ENCODE measurements at places on chromosomes 1 and 21. TPM values are rescaled to one million over a fixed set of nuclear protein-coding genes. Genes with fewer than 3 reads are reported as not detected.

DNA sequence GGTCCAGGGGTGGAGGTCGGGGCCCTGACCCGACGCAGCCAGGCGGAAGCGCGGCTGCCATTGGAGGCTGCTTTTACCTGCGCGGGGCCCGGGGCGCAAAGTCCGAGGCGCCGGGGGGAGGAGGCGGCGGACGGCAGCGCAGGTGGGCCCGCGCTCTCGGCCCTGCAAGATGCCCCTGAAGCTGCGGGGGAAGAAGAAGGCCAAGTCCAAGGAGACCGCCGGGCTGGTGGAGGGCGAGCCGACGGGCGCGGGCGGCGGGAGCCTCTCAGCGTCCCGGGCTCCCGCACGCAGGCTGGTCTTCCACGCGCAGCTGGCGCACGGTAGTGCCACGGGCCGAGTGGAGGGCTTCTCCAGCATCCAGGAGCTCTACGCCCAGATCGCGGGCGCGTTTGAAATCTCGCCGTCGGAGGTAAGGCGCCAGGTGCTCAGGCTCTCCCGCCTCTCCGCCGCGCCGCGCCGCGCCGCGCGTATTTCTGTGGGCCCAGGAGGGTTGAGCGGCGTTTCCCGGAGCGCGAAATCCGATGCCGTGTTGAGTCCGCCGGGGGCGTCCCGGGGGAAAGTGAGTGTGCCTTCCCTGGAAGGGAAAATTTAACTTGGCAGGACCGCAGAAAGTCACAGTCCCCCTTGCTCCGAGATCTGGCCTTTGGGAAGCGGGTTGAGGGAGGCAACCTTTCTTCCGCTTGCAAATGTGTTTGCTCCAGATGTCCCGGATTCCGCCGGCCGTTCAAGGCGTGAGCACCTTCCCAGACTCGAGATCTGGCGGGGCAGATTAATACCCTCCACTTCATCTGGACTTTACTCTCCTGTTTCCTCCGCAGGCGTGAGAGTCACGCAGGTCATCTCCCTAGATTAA, at the start of gene GIPC2:
GIPC2 (plus strand) TSS at position 41 of the 853 bp plus-strand sequence; CDS start at position 170, 129 bp downstream.
- peaks cover 27% of the 10 kb centered on the region for H3K4me1 ChIP-seq
- peaks cover 12% of the 10 kb centered on the region for H3K27me3 ChIP-seq
- peak; percentile 40 for DNase-seq
- peak within 1 kb of the TSS; percentile 95 for H3K27ac ChIP-seq

DNA sequence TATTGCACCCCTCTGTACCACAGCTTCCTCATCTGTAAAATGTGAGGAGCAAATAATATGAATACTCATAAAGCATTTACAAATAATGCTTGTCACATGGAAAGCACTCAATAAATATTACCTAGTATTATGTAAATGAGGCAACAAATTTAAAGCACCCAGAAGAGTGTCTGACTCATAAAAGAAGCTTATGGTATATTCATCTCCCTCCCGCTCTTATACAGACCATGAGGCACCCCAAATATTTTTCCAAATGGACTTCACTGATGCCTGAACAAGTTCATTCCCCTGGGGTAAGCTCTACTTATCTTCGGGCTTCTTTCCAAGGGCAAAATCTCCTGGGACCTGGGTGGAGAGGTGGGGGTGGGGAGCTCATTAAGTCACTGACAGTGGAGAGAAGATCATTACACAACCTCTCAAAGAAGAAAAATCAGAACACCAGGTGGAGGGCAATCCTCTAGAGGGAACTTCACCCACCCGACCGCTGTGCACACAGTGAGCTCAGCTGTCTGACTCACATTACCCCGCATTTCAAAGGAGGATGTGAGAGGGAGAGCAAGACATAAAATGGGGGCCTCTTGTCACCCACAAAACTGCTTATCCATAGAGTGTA, 166.2 kb downstream of the ASTN1 start:
- DNase-seq = no peak
- H3K4me1 ChIP-seq = peaks cover 33% of the 10 kb centered on the region
- H3K27me3 ChIP-seq = peaks cover 3% of the 10 kb centered on the region

DNA sequence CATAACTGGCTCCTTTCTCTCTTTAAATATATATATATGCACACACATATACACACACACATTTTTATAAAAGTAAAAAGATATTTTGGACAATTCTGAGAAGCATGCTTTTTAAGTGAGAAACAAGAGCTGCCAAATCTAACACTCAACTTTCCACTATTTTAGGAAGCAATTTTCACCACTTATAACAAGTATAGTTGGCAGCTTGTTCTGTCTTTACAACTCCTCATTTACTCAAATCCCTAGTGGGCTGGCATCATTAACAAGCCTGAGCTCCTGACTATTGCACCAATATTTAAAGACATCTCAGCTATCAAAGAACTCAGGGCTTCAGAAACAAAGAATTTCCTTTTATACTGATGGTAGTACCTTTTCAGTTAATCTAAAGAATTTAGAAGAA, 76.6 kb downstream of the RAB3GAP2 start:
- peaks cover 7% of the 10 kb centered on the region for H3K4me1 ChIP-seq
- no peaks in the 10 kb centered on the region for H3K27me3 ChIP-seq
- H3K4me3 ChIP-seq = no peak overlapping the region
- no peak for DNase-seq

GRCh38 chr1:18112611-18113010, 5.0 kb downstream of the IGSF21 start:
- no peak overlapping the region for H3K4me3 ChIP-seq
- peaks cover 16% of the 10 kb centered on the region for H3K4me1 ChIP-seq
- no peaks in the 10 kb centered on the region for H3K36me3 ChIP-seq
- peaks cover 13% of the 10 kb centered on the region for H3K27me3 ChIP-seq
- no peak for DNase-seq

DNA sequence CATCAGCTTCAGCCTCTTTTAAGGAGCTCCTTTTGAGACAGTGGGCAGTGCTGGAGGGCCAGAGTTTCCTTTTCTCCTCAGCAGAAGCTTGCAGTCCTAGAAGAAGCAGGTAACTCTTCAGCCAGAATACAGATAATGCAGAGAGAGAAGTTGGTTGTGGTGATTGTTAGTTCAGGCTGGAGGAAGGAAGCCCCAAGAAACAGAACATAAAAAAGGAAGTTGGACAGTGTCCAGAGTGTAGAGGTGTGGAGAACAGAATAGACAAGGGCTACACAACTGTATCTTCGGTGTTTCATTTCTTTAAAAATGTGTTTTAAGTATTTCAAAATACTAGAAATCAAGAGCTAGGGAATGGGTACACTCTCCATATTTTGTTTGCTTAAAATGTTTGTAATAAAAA, 6.4 kb upstream of the TACSTD2 start:
- peaks cover 15% of the 10 kb centered on the region for H3K4me1 ChIP-seq
- DNase-seq = no peak
- no peak overlapping the region for H3K27ac ChIP-seq
- peaks cover 5% of the 10 kb centered on the region for H3K27me3 ChIP-seq
- H3K4me3 ChIP-seq = no peak overlapping the region

- peak overlapping the region; percentile 95 for H3K27ac ChIP-seq
- H3K36me3 ChIP-seq = no peaks in the 10 kb centered on the region
Measured at GRCh38 chr1:48470950-48471690, 884 bp downstream of the SPATA6 start.

DNA sequence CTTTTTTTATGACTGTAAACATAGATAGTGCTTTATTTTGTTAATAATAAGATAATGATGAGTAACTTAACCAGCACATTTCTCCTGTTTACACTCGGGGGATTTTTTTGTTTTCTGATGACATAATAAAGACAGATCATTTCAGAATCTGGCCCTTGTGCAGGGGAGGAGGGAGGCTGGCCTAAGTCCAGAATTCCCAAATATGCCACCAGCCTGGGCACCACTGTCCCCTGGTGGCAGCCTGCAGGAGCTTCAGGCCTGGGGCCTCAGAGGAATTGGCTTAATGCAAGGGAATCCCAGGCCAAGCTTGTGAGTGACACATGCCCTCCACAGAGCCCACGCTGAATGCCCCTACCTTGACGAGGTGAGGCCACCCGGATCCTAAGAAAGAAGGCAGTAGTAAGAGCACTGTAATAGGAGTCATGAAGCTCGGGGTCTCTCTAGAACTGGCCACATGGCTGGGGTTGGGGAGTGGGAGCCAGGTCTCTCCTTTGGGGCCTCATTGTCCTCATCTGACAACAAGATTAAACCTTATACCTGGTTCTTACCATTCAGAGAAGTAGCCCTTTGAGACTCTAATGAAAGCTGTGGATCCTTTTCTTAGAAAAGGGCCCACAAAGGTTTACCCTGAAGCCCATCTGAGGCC, 24.1 kb downstream of the ETNK2 start:
- H3K4me3 ChIP-seq = no peak overlapping the region
- peak; percentile 75 for DNase-seq
- peaks cover 7% of the 10 kb centered on the region for H3K4me1 ChIP-seq
- H3K27me3 ChIP-seq = peaks cover 14% of the 10 kb centered on the region
- no peak overlapping the region for H3K27ac ChIP-seq

GRCh38 chr1:75732703-75733102, 8.2 kb downstream of the ACADM start:
- H3K4me1 ChIP-seq = no peaks in the 10 kb centered on the region
- DNase-seq = no peak
- H3K4me3 ChIP-seq = no peak overlapping the region

DNA sequence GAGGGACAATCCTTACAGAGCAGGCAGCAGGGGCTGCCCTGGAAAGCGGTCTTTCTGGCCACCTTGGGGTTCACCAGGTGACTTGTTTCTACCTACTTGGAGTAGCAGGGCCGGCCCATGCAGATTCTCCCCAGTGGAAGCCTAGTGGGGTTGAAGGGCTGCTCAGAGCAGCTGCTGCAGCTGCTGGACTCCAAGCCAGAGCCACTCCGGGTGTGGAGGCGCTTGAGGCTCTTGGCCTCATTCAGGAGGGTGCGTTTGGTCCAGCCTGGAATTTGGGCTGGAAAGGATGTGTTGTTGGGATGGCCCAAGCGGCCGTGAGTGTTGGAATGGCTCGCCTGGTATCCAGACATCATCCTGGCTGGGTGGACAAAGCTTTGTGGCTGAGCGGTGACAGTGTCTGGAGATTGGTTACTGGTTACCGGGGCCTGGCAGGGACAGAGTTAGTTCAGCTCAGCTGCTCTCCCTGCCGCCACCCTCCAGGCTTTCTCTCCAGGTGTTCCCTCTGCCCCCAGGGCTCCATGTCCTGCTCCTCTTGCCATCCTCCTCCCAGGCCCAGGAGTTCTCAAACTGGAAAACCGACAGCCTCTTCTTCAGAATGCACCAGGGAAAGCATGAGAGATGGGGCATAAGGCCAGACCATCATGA, 14.2 kb upstream of the HSPG2 start:
- H3K27me3 ChIP-seq = peaks cover 2% of the 10 kb centered on the region
- H3K36me3 ChIP-seq = no peaks in the 10 kb centered on the region
- H3K4me1 ChIP-seq = peaks cover 29% of the 10 kb centered on the region
- no peak for DNase-seq
- H3K4me3 ChIP-seq = no peak overlapping the region
- H3K27ac ChIP-seq = no peak overlapping the region

DNA sequence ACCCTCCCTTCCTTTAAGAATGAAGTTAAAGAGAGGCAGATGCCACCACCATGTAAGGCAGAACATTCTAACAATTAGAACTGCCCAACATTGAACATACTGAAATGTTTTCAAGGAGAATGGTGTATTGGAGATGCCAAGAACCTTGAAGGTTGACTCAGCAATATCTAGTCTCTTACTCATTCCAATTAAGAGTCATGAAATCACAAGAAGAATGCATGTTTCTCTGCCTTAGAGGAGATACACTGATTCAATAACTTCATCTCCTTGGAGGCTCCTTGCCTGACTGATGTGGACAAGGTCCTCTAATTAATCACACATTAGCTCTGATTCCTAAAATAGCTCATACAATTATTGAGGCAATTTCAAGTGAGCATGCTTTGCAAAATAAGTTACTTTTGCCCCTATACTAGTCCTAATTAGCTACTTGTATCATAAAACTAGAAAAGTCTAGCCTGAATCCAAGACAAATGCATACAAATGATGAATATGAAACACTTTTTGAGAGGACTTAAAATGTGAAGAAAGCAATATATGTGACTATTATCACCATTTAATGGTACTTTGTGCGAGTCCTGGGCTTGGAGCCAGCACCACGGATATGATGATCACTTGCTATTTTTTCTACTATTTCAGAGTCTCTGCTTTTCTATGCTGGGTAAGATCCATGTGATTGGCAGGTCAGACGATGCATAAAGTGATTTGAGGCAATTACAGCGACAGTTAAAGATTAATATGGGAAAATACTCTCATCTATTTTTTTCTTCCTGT, 114.5 kb downstream of the DSCAM start:
- peaks cover 4% of the 10 kb centered on the region for H3K36me3 ChIP-seq
- no peak for DNase-seq
- no peak overlapping the region for H3K27ac ChIP-seq

DNA sequence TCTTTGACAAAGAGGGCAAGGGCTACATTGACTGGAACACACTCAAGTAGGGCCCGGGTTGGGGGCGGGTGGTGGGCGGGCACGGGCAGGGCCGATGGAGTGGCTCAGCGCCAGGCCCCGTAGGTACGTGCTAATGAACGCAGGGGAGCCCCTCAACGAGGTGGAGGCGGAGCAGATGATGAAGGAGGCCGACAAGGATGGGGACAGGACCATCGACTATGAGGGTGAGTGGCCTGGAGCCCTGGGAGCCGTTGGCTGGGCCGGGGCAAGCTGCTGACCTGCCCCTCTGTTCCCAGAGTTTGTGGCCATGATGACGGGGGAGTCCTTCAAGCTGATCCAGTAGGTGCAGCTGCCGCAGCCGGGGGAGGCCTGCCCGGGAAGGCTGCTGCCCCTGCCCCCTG, 1.8 kb downstream of the CALML6 start:
- H3K27ac ChIP-seq = no peak overlapping the region
- H3K4me3 ChIP-seq = no peak overlapping the region
- no peaks in the 10 kb centered on the region for H3K4me1 ChIP-seq
- H3K27me3 ChIP-seq = peaks cover 2% of the 10 kb centered on the region
- H3K36me3 ChIP-seq = no peaks in the 10 kb centered on the region

DNA sequence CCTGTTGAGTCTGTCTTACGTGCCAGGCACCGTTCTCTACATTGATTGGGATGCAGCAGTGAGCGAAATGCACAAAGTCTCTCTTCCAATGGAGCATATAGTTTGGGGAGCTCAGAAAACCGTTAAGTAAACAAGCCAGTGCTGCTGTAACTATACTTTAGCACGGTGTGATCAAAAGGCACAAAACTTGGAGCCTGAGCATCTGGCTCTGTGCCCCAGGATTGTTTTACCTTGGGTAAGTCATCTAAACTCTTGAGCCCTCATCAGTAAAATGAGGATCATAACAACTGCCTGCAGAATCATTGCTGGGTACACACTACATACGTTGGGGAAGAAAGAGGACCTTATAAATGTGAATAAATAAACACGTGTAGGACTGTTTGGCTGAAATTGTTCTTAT, 1.8 kb downstream of the HHIPL2 start:
- no peak overlapping the region for H3K27ac ChIP-seq
- peaks cover 3% of the 10 kb centered on the region for H3K27me3 ChIP-seq
- no peaks in the 10 kb centered on the region for H3K36me3 ChIP-seq
- DNase-seq = no peak

The GLMN gene
- total RNA-seq = 14.9 TPM

The C1QC gene
- total RNA-seq = not detected

The ETV3 gene
- 52.3 TPM for total RNA-seq

The SLC16A4 gene
- 7.2 TPM for total RNA-seq

The C1orf216 gene
- total RNA-seq = 13.5 TPM

The CFHR2 gene
- not detected for total RNA-seq

The NTMT2 gene
- total RNA-seq = not detected

The PCSK9 gene
- total RNA-seq = 6.8 TPM

Measured in endothelial cell (in vitro differentiated cells).